Lower lobe of right lung (tissue), 2 donors: ENCODE measurements at places on chromosomes 7 and 10. TPM values are rescaled to one million over a fixed set of nuclear protein-coding genes. Genes with fewer than 3 reads are reported as not detected.

GRCh38 chr10:85976267-85976793 is 390.3 kb downstream of the GRID1 start:
- H3K27ac ChIP-seq = no peak overlapping the region
- no peaks in the 10 kb centered on the region for H3K4me1 ChIP-seq

GRCh38 chr7:13279854-13280435 is 592.5 kb downstream of the ARL4A start:
- no peaks in the 10 kb centered on the region for H3K36me3 ChIP-seq
- no peak for DNase-seq
- no peak overlapping the region for H3K4me3 ChIP-seq
- no peaks in the 10 kb centered on the region for H3K27me3 ChIP-seq

GRCh38 chr10:80659289-80659688 is 121.6 kb downstream of the SH2D4B start:
- no peak for DNase-seq
- H3K4me1 ChIP-seq = peaks cover 16% of the 10 kb centered on the region
- H3K27me3 ChIP-seq = no peaks in the 10 kb centered on the region

DNA sequence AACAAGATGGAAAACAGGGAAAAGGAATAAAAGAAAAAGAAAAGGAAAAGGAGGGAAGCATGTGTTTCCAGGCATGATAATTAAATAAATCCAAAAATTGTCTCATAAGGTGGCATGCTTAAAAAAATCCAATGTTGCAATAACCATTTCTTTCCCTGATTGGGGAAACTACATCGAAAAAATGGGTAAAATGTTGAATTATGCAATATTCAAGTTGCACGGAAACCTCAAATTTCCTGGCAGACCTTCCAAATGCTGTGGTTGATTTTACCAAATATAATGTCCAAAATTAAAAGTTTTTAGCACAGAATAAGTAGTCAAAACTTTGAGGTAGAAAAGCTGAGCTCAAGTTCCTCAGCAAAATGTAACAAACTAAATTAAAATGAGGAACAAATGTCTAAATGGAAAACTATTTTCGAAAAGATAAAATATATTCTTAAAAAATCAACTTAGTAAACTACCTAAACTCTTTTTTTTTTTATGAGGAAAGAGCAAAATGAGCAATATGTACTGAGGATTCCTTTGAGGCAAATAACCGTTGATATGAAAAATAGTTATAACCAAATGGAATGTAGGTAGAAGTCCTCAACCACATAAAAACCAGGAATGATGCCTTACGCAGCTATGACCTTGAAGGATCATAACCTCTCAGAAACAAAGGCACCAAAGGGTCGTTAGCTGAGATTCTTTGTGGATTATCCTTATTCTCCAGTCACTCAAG is 52.6 kb downstream of the MACC1 start:
- no peaks in the 10 kb centered on the region for H3K36me3 ChIP-seq
- H3K4me3 ChIP-seq = no peak overlapping the region
- H3K27me3 ChIP-seq = no peaks in the 10 kb centered on the region
- peak overlapping the region; percentile 27 for H3K27ac ChIP-seq

GRCh38 chr10:72285972-72286521 is 12.3 kb downstream of the DDIT4 start:
- no peak overlapping the region for H3K4me3 ChIP-seq
- H3K36me3 ChIP-seq = no peaks in the 10 kb centered on the region
- no peak for DNase-seq
- peaks cover 5% of the 10 kb centered on the region for H3K4me1 ChIP-seq
- no peak overlapping the region for H3K27ac ChIP-seq

- no peak for DNase-seq
- no peaks in the 10 kb centered on the region for H3K36me3 ChIP-seq
- H3K27me3 ChIP-seq = no peaks in the 10 kb centered on the region
- no peak overlapping the region for H3K4me3 ChIP-seq
- peaks cover 12% of the 10 kb centered on the region for H3K4me1 ChIP-seq
These were observed 75.7 kb downstream of the RAMP3 start for GRCh38 chr7:45233249-45233775.

DNA sequence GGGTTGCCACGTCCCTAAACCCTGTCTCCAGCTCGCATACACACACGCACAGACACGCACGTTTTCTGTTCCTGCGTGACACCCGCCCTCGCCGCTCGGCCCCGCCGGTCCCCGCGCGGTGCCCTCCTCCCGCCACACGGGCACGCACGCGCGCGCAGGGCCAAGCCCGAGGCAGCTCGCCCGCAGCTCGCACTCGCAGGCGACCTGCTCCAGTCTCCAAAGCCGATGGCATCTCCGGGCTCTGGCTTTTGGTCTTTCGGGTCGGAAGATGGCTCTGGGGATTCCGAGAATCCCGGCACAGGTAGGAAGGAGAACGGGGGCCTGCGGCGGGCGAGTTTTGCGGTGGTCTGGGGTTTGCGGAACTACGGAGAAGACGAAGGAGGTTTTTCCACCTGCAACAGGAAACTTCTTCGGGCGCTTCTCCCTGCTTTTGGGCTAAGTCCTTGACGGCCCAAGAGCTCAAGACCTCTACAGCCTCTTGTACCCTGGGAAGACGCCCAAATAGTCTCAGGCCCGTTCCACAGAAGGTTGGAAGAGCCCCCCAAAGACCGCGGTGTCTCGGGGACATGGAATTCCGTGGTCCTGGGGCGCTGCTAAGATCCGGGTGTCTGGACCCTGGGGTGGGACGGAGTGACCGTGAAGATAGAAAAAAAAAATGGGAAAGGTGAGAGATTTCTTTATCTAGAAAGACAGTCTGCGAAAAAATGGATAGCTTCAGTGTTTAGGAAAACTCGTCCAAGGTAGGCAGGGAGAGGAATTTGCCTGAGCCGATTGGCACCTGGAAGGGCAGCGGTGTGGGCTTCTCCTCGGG is at the start of gene GAD2:
GAD2 (plus strand) TSS at position 190 of the 811 bp plus-strand sequence; CDS start at position 226, 36 bp downstream.
- no peak for DNase-seq
- H3K4me1 ChIP-seq = peaks cover 24% of the 10 kb centered on the region
- peaks cover 97% of the 10 kb centered on the region for H3K27me3 ChIP-seq

DNA sequence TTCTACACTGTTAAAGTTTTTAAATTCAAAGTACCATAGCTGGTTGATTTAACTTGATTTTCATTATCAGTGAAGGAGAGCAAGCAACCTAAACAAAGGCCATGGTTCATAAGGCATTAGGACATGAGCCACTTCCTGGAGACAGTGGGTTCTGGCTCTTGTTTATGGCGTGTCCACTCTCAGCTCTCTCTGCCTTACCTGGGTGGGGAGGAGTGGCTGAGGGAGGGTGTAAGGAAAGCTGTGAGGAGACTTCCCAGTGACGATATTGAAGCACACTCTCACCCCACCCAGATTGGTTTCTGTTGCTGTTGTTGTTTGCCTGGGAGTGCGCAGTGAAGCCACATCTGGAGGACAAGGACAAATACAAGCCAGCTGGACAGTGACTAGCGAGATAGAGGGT is 365.3 kb upstream of the FZD8 start:
- no peak for DNase-seq
- H3K4me3 ChIP-seq = no peak overlapping the region
- H3K4me1 ChIP-seq = no peaks in the 10 kb centered on the region

- H3K36me3 ChIP-seq = no peaks in the 10 kb centered on the region
- H3K27me3 ChIP-seq = peaks cover 43% of the 10 kb centered on the region
- no peak for DNase-seq
- no peaks in the 10 kb centered on the region for H3K4me1 ChIP-seq
- H3K4me3 ChIP-seq = no peak overlapping the region
These were observed 5.0 kb downstream of the CHAT start for GRCh38 chr10:49618821-49619220.

- peaks cover 25% of the 10 kb centered on the region for H3K36me3 ChIP-seq
- no peaks in the 10 kb centered on the region for H3K27me3 ChIP-seq
- H3K4me3 ChIP-seq = no peak overlapping the region
- DNase-seq = no peak
- peaks cover 7% of the 10 kb centered on the region for H3K4me1 ChIP-seq
- no peak overlapping the region for H3K27ac ChIP-seq
These were observed 37.8 kb upstream of the GARS1 start for GRCh38 chr7:30556840-30557239.

GRCh38 chr7:151671514-151671913 is 151.8 kb upstream of the RHEB start:
- no peaks in the 10 kb centered on the region for H3K36me3 ChIP-seq
- no peaks in the 10 kb centered on the region for H3K4me1 ChIP-seq
- H3K27me3 ChIP-seq = no peaks in the 10 kb centered on the region
- no peak for DNase-seq
- H3K4me3 ChIP-seq = no peak overlapping the region
- H3K27ac ChIP-seq = no peak overlapping the region

GRCh38 chr7:101677797-101678479 is 48.8 kb upstream of the MYL10 start:
- H3K36me3 ChIP-seq = no peaks in the 10 kb centered on the region
- no peaks in the 10 kb centered on the region for H3K27me3 ChIP-seq
- H3K27ac ChIP-seq = no peak overlapping the region
- no peak for DNase-seq
- H3K4me1 ChIP-seq = no peaks in the 10 kb centered on the region
- no peak overlapping the region for H3K4me3 ChIP-seq

- no peaks in the 10 kb centered on the region for H3K27me3 ChIP-seq
- no peak overlapping the region for H3K27ac ChIP-seq
- H3K36me3 ChIP-seq = peaks cover 61% of the 10 kb centered on the region
These were observed 58.7 kb downstream of the CYP51A1 start for GRCh38 chr7:92075455-92076158.

DNA sequence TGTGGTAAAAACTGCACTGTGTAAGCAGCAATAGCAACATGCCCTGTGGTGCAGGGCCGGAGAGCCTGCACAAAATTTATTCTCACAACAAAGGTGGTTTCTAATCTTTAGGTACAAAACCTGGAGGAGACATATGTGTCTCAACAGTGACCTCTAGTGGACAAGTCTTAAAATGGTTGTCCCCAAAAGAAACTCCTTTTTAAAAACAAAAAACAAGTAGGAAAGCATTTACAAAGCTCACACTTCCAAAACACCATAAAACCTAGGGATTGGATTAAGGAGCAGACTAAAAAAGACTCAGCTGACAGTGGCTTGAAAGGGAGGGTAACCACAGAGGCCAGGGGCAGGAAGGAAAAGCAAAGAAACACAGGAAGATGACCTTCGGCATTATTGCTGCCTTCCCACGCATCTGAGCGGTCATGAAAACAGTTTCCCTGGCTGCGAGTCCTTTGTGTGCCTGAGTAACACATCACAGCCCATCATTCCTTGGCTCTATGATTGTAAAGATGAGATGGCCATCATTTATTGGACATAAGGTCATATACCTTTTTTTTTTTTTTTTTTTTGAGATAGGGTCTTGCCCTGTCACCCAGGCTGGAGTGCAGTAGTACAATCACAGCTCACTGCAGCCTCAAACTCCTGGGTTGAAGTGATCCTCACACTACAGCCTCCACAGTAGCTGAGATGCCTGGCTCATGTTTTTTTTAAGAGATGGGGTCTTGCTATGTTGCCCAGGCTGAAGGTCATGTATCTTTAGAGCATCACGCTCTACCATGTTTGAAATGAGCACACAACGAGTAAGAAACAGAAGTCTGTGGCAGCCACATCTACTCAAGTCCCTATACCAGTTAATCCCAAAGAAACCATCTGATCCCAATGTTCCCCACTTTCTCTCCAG is 39.5 kb downstream of the RSU1 start:
- peaks cover 18% of the 10 kb centered on the region for H3K4me1 ChIP-seq
- H3K27me3 ChIP-seq = no peaks in the 10 kb centered on the region
- peaks cover 20% of the 10 kb centered on the region for H3K36me3 ChIP-seq
- DNase-seq = no peak
- no peak overlapping the region for H3K4me3 ChIP-seq

DNA sequence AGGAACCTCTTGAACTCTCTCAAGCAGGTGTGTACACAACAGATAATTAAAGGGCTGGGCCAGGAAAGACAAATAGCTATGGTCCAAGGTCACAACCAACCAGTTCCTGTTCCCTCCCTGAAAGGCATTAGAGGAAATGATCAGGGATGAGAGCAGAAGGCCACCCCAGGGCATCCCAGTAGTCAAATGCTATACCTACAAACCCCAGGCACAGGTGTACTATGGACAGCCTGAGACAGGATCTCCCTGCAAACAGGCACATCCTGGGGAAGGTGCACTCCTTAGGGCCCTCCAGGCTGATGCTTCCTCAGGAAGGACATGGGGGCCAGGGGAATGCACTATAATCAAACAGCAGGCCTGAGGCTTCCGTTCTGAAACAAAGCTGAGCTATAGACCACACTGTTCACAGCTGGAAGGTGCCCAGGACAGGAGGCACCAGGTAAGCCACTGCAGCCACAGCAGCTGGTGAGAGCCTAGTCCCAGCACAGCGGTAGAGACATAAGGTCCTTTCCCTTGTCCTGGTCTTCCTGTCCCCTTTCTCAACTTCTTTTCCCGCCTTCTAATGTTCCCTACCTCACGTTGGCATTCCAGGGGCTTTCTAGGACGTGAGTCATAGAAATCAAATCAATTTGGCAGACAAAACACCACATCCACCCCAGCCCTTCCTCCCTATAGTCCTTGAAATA is 13.3 kb downstream of the PARP12 start:
- H3K36me3 ChIP-seq = peaks cover 53% of the 10 kb centered on the region
- H3K4me1 ChIP-seq = peaks cover 15% of the 10 kb centered on the region
- no peak for DNase-seq
- no peak overlapping the region for H3K4me3 ChIP-seq
- H3K27ac ChIP-seq = peak overlapping the region; percentile 15
- no peaks in the 10 kb centered on the region for H3K27me3 ChIP-seq

GRCh38 chr7:15870347-15870746 is 183.9 kb upstream of the MEOX2 start:
- DNase-seq = no peak
- H3K27ac ChIP-seq = no peak overlapping the region
- H3K4me3 ChIP-seq = no peak overlapping the region
- H3K4me1 ChIP-seq = no peaks in the 10 kb centered on the region
- H3K36me3 ChIP-seq = no peaks in the 10 kb centered on the region

- no peak overlapping the region for H3K4me3 ChIP-seq
- no peak overlapping the region for H3K27ac ChIP-seq
- no peaks in the 10 kb centered on the region for H3K4me1 ChIP-seq
These were observed 45.2 kb downstream of the PARP12 start for GRCh38 chr7:140017543-140017942.

DNA sequence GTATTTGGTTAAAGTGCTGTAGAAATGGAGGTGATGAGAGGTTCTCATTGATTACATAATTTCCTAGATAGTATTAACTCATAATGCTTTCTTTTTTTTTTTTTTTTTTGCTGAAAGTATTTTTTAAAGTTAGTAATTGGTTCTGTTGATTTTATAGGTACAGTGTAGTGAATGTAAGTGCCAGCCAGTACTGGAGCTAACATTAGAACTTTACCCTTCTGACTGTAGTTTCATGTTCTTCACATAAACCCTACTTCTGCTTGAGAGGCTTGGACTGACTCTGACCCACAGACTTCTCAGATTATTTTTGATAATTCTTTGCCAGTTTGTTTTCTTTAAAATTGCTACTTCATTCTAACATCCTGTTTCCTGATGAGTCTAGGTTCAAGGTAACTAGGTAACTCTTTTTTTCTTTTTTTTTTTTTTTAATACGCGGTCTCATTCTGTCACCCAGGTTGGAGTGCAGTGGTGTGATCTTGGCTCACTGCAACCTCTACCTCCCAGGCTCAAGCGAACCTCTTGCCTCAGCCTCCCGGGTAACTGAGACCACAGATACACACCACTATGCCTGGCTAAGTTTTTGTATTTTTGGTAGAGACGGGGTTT is 92.2 kb upstream of the OIT3 start:
- H3K27ac ChIP-seq = no peak overlapping the region
- H3K27me3 ChIP-seq = no peaks in the 10 kb centered on the region
- no peak for DNase-seq

- no peak overlapping the region for H3K4me3 ChIP-seq
- peaks cover 26% of the 10 kb centered on the region for H3K4me1 ChIP-seq
- DNase-seq = no peak
- no peaks in the 10 kb centered on the region for H3K27me3 ChIP-seq
These were observed 103.6 kb downstream of the ELMO1 start for GRCh38 chr7:37344886-37345579.

The ATOH7 gene
- total RNA-seq = not detected

The GNAT3 gene
- total RNA-seq = not detected

The KAZALD1 gene
- 9.9 TPM for total RNA-seq

The SAMD9 gene
- 24.3 TPM for total RNA-seq

The AQP1 gene
- total RNA-seq = 826 TPM

The ADGRA1 gene
- total RNA-seq = 0.38 TPM

The ZNF425 gene
- 1.2 TPM for total RNA-seq

The VGF gene
- total RNA-seq = 0.15 TPM
